ENCODE measurements at places on chromosomes 5 and 9.

- DNase-seq = no peak
Observed at GRCh38 chr9:82621447-82621846, 441.5 kb downstream of the RASEF start.

DNA sequence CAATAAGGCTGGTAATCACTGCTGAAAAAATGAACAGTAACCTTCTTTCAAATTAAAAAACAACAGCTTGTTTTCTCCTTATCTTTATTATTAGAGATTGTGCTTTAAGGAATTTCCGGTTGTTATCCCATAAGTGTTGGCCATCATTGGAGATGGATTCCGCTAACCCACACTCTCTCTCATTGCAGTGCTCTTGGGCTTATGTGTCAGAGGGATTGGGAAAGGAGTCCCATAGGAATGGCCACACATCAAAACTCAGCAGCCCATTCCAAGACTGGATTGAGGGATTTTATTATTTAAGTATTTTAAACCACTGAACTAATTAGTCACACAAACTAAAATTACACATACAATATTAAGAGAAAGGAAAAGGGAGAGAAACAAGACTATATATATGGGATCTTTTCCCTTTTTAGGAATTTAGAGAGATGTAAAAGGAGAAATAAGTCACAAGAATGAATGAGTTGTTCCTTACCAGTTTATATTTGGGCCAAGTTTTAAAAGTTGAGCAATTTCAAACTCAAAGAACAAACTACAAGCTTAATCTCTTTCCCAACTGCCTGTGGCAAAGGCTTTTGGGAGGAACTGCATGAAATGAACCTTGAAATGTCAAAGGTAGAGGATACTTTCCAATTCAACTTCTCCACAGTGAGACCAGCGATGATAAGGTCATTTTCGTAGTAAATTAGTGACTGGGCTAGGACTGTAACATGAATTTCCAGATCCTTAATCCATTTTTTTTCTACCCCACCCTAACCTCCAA is 2.4 kb downstream of the SPINK6 start:
- no peak for DNase-seq

- DNase-seq = no peak
Observed at GRCh38 chr5:87231037-87231808, 36.5 kb upstream of the RASA1 start.

- no peak for DNase-seq
Observed at GRCh38 chr9:37369671-37370070, 52.8 kb upstream of the GRHPR start.

GRCh38 chr5:145465474-145466263 is 369.5 kb downstream of the PRELID2 start:
- DNase-seq = no peak

- DNase-seq = no peak
Observed at GRCh38 chr5:74414228-74414627, 226.3 kb downstream of the ENC1 start.

DNA sequence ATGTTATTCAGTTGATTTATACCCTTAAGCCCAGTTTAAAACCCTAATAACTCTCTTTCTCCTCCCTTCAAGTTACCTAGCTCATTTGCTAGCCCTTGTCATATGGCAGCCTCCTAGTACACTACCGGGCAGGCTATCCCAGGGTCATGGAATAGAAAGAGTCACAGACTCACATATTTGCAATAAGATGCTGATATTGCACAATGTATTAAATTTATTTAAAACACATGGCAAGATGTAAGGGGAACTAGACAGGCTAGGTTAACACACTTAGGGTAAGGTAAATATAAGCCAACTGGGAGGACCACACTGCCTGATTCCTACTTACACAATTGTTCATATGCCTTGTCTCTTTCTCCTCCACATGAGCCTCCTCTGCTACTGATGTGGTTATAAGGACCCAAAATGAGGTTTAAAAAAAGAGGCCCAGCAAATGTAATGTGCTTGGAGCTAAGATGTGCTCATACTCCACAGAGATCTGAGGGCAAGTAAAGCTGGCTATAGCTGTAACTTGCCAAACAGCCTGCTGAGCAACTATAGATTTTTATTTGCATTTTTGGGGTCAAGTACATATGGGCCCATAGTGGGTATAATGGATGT is 130.0 kb downstream of the ENC1 start:
- no peak for DNase-seq

- DNase-seq = no peak
Observed at GRCh38 chr5:112757468-112758208, 20.0 kb downstream of the APC start.

- no peak for DNase-seq
Observed at GRCh38 chr5:148558892-148559291, 95.4 kb downstream of the HTR4 start.

GRCh38 chr5:17379100-17379951 is 118.7 kb upstream of the TAF11L2 start:
- no peak for DNase-seq

DNA sequence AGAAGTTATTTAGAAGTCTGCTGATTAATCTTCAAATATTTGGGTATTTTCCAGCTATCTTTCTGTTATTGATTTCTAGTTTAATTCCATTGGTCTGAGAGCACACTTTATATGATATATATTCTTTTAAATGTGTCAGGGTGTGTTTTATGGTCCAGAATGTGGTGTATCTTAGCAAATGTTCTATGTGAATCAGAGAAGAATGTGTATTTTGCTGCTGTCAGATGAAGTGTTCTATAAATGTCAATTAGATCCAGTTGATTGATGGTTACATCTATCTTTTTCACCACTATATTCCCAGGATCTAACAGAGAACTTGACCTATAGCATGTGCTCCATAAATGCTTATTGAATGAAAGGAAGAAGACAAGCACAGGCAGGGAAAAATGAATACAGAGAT is 17.5 kb upstream of the ERAP1 start:
- DNase-seq = no peak

DNA sequence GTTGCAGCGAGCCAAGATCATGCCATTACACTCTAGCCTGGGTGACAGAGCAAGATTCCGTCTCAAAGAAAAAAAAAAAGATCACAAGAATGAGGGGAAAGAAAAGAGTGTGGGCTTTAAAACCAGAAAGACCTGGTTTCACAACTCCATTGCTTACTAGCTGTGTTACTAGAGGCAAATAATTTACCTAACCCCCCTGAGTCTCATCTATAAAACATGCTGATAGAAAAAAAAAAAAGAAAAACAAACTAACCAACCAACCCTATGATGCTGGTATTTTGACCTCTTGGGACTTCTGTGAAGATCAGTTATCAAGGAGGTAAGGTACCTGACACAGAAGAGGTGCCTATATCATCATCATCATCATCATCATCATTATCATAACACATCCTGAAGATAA is 60.2 kb upstream of the UBTD2 start:
- DNase-seq = no peak

DNA sequence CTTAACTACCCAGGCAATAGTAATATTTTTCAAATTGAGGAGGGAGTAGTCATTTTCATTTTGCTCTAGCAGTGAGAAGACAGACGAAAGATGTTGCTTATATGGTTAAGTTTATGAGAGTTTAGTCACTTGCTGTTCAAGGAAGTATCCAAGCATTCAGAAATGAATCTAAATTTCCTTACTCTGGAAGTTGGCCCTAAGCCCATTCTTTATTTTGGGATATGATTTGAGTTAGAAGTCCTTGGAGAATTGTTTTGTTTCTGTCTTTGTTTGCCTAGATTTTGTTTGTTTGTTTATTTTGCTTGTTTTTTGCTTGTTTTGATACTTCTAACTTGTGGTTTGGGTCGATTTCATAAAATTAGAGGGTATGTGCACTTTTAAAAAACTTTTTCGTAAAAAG is 146.4 kb upstream of the FGF10 start:
- DNase-seq = no peak

DNA sequence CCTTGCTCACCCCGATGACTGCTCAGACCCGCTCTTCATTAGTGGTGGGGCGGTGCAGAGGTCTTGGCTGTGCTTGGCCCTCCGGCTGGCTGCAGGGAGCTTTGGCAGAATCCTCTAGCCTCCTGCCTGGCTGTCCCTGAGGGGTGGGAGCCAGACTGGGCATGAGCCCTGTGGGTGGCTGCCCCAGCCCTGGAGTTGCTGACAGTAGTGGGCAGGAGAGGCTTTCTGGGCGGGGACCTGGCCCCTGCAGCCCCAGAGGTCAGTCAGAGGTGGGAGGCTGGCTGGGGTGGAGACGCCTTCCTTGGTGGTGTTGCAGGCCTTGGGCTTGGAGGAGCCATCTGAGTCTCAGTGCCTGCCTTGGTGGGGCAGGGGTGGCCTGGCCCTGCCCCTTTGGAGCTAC is 146.0 kb downstream of the RXRA start:
- no peak for DNase-seq

DNA sequence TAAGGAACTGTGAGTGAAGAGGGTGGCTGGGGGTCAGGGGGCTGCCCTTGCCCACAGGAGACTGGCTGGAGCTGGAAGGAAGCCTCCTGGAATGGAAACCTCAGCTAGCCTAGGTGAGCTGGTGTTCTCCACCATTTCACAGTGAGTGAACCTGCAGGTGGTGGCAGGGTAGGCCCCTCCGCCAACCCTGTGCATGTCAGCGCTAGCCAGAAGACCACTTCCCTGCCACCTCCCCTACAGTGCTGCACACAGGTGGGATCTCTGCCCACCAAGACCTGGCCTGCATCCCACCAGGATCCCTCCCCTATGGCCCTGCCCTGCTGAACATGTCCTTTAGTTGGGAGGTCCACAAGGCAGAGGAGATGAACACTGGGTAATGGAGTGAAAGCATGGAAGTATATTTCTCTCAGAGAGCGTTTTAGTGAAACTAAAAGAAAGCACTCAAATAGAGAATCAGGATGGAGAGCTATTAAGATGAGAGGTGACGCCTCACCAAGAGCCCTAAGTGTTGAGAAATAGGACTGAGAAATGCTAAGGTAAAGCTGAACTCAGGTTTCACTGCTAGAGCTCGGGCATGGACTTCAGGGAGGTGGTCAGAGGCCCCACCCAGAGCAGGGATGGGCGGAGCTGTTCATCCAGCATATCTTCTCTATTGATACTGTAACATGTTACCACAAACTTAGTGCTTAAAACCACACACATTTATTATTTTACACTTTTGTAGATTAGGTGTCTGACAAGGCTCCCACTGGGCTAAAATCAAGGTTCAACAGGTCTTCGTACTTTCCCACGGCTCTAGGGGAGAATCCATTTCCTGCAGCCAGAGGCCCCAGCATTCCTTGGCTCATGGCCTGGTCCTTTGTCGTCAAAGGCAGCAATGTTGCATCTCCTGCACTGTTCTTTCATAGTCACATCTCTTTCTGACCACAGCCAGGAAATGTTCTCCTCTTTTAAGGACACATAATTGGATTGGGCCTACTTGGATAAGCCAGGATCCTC is 83.2 kb downstream of the DIRAS2 start:
- DNase-seq = no peak

DNA sequence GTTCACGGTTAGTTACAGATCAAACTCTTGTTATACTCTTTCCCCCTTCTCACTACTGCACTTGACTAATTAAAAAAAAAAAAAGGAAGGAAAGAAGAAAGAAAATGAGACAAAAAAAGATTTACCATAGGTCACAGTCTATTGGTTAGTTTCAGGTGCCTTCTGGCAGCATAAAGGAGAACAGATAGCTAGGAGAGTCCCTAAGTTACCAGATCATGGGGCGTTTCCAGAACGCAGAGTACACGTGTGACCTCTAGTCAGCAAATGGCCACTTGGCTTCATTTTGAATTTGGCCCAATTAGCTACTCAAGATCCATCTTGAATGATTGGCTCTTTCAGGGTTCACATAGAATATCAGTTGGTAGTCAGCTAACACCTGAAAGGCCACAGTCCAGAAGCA is 20.3 kb upstream of the TMEM171 start:
- no peak for DNase-seq

DNA sequence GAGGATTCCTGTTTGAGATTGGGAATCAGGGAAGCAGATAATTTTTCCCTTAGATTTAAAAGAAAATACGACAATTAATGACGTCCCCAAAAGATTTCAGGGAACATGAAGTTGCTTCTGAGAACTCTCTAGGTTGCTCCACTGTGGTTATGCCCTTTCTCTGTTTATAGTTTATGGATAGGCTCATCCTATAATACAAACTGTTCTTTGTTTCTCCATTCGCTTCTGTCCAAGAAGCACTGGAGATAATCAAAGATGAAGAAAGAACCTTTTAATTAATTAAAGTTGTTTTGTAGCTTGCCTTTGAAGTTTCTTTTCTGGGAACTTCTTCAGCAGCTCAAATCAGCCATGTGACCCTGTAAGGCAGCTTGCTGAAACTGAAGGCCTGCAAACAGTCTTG is 87.5 kb downstream of the CHSY3 start:
- DNase-seq = no peak

GRCh38 chr5:134944630-134945029 is 23.1 kb upstream of the CATSPER3 start:
- DNase-seq = no peak

DNA sequence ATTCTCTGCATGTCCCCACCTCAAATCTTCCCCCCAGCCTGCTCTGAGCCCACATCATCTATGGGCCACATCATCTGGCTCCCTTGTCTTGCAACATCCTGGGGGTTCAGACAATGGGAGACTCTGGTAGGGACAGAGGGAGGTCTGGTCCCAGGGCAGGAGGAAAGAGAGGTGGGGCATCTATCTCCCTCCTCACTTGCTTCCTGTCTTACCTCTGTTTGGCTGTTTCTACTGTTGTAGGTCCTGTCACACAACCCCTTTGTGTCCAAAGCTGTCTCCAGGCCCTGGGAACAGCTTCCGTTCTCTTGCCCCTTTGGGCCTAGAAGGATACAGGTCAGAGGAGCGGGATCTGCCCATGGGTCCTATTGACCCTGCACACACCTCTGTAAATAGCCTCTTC is 227.2 kb downstream of the NSG2 start:
- DNase-seq = no peak

GRCh38 chr5:151709109-151709735 is 22.5 kb upstream of the SPARC start:
- no peak for DNase-seq

DNA sequence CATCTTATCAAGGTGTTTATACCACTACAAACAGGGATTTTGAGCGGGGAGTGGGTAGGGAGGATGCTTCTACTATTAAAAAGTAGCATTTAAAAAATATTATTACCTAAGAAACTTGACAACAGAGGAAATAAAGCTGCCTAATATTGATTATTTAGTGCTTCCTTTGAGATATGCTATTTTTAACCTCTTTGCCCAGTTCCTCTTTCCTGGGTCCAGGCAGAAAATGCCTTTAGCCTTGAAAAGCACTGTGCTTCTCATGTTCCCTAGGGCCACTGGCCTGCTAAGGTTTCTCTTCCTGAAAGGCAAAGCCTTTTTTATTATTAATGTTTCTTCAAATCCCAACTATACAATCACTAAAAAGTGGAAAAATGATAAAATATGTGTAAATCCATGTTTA is 217.2 kb upstream of the HAPLN1 start:
- no peak for DNase-seq

- no peak for DNase-seq
Observed at GRCh38 chr5:126742425-126742824, 34.5 kb upstream of the LMNB1 start.

GRCh38 chr9:3467593-3468219 is 58.1 kb downstream of the RFX3 start:
- DNase-seq = no peak

- DNase-seq = no peak
Observed at GRCh38 chr5:107251151-107251550, 419.6 kb downstream of the EFNA5 start.

Measured in activated CD8-positive, alpha-beta memory T cell treated with anti-CD3 and anti-CD28 coated beads for 48 hours (primary cell).